ENCODE measurements at places on chromosomes 2 and 18.

DNA sequence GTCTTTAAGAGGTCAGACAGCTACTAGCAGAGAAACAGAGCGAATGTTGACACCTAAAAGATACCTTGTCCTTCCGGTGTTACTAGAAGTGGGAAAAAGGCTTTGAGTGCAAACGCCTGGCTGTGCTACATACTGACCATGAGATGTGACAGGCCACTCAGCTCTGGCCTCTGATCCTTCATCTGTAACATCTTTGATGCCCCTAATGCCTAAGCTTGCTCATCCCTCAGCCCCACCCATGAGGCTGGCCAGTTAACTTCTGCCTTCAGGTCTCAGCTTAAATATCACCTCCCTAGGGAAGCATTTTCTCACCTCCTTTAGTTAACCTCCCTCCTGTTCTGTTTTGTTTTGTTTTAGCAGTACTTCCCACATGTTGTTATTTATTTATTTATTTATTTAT, 15.9 kb downstream of the EPAS1 start:
- no peak for DNase-seq

DNA sequence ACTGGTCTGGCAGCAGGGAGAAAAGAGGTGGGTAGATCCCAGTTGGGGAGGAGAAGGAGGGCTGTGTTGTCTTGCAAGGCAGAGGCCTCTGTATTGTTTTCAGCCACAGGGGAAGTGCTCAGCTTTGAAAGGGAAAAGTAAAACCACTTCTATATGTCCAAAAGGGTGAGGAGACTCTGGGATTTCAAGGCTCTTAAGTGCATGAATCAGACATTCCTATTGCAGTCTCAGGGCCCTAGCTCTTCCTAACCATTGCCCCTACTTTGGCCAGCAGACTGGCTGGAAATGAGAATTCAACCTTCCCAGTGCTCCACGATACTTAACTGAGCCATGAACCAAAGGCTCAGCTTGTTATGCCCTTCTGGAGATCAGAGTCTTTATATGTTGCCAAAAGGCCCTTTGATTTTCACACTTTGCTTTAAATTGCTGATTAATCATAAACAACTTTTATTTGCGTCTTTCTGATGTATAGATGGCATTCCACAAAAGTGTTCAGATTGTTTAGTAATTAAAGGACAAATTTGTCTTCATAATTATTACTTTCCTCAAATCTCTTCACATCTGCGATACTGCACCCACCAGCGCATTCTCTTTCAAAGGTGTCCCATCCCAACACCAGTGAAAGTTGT, 313.8 kb upstream of the MMADHC start:
- DNase-seq, result no peak

- DNase-seq, result no peak
Measured at GRCh38 chr2:160039166-160039903, 23.1 kb downstream of the PLA2R1 start.

- no peak for DNase-seq
Measured at GRCh38 chr2:232986155-232986554, 26.9 kb downstream of the NGEF start.

DNA sequence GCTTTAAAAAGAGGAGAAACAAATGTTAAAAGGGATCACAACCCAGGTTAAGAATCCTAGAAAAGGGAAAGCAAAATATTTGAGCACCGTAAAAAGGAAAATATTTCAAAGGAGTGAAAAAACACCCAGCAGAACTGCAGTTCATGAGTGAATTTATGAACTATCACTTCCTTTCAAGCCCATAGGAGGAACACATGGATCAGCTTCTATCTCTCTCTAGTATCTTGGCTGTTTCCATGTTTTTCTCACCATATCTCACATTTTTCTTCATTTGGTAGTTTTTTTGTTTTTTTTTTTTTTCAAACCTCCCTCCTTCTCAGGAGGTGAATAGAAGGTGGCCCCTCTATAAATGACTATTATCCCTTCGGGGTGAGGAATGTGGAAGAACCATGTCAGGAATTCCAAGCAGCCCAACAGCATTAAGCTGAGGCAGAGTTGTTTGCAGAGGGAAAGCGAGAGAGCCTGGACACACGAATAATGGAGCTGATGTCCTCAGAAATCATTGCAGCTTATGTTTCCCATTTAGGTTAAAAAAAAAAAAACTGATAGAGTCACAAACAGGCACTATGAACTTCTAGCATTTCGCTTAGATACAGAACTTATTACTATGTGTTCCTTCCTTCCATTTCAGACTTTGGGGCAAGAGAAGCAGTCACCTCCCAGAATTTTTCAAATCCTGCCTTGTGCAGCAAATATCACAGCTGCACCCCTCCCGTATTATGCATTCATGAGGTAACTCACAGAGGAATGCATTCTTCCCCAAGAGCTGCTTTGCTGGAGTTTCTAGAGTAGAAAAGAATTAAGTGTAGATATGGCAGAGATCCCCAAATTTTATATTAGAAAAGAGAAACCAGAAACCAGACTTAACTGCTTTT, 315.6 kb downstream of the IRS1 start:
- no peak for DNase-seq

- no peak for DNase-seq
Measured at GRCh38 chr18:6773777-6774176, 44.3 kb downstream of the ARHGAP28 start.

- DNase-seq, result no peak
Measured at GRCh38 chr18:75754433-75754832, 326.9 kb upstream of the SMIM21 start.

GRCh38 chr2:60468382-60469085, 84.9 kb downstream of the BCL11A start:
- no peak for DNase-seq

DNA sequence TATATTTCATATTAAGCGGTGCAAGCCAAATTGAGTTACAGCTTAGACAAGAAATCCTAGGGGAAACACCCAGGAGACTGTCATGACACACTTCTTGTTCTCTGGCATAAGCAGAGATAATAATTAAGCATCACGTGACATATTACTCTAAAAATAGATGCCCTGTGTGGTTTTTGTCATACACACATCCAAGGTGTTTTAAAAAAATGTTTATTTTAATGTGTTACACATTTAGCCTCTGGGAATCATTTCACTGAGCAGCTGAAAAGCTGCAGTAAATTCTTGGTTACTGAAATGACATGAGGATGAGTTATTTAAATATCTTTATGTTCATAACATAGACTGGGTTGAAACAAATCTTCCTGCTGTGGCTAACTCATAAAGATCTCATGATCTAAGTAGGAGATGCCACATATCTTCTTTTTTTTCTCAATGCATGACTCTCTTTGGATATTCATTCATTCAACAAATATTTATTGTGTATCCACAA, 38.0 kb upstream of the ERMN start:
- no peak for DNase-seq

GRCh38 chr2:120968307-120969015, 232.8 kb downstream of the GLI2 start:
- no peak for DNase-seq

GRCh38 chr2:37367984-37368383, 23.6 kb downstream of the QPCT start:
- no peak for DNase-seq

GRCh38 chr18:59950215-59950944, 50.6 kb downstream of the PMAIP1 start:
- DNase-seq, result no peak

GRCh38 chr2:60353406-60353800, 200.1 kb downstream of the BCL11A start:
- DNase-seq, result no peak

Measured in stimulated activated CD8-positive, alpha-beta memory T cell treated with anti-CD3 and anti-CD28 coated beads, Interleukin-7, amount 100 ng/mL, for 1 hour (primary cell).